ENCODE measurements at places on chromosomes 13 and 19.

GRCh38 chr13:102405499-102406100 is 3.8 kb upstream of the FGF14 start:
- DNase-seq = no peak

GRCh38 chr13:53142306-53142705 is 113.7 kb downstream of the OLFM4 start:
- no peak for DNase-seq

GRCh38 chr13:48403151-48403631 is 9.7 kb downstream of the LPAR6 start:
- DNase-seq = no peak

DNA sequence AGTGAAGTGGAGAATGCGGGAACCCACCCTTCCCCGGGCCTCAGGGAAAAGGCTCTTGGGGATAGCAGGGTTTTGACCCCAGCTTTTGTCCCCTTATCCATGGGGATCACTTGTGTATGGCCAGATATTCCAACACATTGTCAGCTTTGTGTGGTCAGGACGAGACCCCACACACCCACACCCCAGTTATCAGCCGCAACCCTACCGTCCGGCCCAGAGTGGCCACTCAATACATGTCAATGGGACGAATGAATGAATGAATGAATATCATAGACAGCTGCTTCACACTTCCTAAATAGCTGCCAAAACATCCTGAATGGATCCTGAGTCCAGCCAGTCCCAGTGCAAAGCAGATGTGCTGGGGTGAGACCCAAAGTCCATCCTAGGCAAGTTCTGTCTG is 64.6 kb downstream of the TSHZ3 start:
- no peak for DNase-seq

GRCh38 chr13:27419328-27419727 is 5.1 kb upstream of the GTF3A start:
- DNase-seq = no peak

- no peak for DNase-seq
Observed at GRCh38 chr19:36041831-36042230, 9.2 kb upstream of the CLIP3 start.

- DNase-seq = no peak
Observed at GRCh38 chr13:111855786-111856185, 211.2 kb upstream of the SOX1 start.

- no peak for DNase-seq
Observed at GRCh38 chr19:33275933-33276619, 26.3 kb downstream of the CEBPA start.

DNA sequence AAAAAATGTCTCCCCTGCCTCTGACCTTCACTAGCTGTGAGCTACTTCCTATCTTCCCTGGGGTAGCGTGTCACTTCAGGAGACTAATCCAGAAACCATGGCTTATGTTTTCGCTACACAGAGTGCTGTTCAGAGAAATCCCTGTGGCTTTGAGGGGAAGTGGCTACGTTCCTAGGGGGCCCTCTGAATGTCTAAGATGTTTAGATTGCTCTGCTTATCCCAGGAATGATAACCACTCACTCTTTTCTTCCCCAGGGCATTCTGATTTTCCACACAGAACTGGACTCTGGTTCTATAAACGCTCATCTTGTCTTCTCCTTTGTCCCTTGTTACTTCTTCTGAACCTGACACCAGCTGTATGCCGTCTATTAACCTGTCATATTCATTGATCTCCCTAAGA is 572.5 kb downstream of the OLFM4 start:
- DNase-seq = no peak

GRCh38 chr19:1066251-1066747 is 668 bp upstream of the ARHGAP45 start:
- no peak for DNase-seq

- no peak for DNase-seq
Observed at GRCh38 chr19:18021121-18021755, 13.3 kb downstream of the ARRDC2 start.

DNA sequence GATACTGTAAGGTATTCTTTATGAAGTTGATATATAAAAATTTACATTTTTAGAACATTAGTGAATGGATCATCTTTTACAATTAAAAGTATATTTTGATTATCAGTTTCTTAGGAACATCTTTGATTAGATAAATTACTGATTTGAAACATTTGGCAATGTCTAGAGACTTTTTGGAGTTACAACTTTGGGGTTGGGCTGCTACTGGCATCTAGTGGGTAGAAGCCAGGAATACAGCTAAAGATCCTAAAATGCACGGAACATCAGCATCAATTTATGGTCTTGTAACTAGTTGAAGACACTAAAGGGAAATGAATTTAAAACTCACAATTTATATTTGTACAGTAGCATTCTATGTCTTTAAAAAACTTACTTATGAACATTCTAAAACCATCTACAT is 19.9 kb downstream of the POMP start:
- no peak for DNase-seq

GRCh38 chr13:21134475-21134874 is 41.9 kb downstream of the SKA3 start:
- no peak for DNase-seq

- DNase-seq = no peak
Observed at GRCh38 chr13:51524312-51524711, 60.0 kb upstream of the WDFY2 start.

GRCh38 chr13:66461021-66461420 is 769.1 kb downstream of the PCDH9 start:
- no peak for DNase-seq

GRCh38 chr13:112567161-112567862 is 20.6 kb downstream of the TUBGCP3 start:
- no peak for DNase-seq

GRCh38 chr13:25771202-25771601 is 280.6 kb downstream of the SHISA2 start:
- no peak for DNase-seq

DNA sequence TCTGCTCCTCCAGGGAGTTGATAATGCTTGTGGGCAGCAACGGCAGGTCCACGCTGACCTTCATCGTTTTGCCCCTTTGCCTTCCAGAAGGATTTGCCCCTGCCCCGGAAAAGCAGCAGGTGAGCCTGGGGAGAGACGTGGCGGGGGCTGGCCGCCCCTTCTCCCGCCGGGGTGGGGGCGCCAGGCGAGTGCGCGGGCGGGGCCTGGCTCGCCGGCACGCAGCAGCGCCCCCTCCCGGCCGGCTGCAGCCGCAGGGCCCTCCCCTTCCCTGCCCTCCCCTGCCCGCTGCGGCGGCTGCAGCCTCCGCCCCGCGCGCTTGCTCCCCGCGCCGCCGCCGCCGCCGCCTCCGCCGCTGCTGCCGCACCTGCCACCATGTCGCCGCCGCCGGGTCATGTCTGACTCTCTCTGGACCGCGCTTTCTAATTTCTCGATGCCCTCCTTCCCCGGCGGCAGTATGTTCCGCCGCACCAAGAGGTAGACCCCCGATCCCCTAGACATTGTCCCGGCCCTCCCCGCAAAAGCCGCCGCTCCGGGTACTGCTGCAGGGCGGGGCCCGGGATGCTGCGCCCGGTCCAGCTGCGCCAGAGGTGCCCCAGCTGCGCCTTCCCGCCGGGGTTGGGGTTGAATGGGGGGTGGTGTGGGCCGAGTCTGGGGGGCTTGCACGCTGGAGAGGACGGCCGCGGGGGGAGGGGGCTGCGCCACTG is at the start of gene MAST1:
Gene MAST1, plus strand, starts transcription at position 334 of the 704 bp plus-strand sequence. Its CDS starts 58 bp downstream, at position 392.
- peak; percentile 84 for DNase-seq

DNA sequence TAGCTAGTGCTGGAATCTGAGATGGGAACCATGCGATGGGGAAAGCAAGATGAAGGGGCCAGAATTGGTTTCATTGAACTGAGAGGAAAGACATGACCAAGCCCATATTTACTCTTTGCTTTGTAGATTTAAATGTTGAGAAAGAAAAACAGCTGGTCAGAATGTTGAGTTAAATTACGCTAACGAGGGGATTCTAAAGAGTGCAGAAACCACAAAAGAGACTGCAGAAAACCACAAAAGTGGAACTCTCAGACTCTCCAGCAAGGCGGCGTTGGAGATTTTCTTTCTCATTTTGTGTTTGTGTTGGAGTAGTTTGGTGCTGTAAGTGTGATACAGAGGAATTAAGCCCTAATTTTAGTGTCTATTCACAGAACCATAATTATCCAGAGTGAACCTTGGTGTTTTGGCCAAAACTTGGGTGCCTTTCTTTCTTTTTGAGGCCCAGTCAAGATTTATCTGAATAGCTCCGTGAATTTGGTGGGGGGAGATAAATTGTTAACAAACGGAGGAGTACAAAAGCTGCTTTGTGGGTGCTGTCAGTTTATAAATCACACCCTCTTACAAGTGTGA is 26.3 kb downstream of the SAE1 start:
- no peak for DNase-seq

GRCh38 chr13:28499609-28500008 is 4.7 kb upstream of the FLT1 start:
- DNase-seq = no peak

GRCh38 chr13:46265292-46265691 is 53.6 kb downstream of the LRRC63 start:
- DNase-seq = no peak

DNA sequence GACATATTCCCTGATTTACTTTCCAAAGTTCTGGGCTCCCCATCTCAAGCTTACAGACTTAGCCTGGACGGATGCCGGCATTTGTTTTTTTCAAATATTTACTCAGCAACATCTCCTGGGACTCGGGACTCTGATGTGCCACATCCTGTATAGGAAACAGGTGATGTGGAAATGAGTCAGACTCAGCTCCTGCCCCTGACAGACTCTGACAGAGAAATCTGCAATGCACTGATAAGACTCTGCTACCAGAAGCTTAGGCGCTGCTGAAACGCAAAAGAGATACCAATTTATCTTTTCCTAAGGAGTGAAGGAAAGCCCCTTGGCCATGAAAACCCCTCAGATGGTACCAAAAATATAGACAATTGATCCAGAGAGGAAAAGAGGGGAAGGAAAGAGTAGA is 16.2 kb downstream of the LAIR2 start:
- DNase-seq = no peak

DNA sequence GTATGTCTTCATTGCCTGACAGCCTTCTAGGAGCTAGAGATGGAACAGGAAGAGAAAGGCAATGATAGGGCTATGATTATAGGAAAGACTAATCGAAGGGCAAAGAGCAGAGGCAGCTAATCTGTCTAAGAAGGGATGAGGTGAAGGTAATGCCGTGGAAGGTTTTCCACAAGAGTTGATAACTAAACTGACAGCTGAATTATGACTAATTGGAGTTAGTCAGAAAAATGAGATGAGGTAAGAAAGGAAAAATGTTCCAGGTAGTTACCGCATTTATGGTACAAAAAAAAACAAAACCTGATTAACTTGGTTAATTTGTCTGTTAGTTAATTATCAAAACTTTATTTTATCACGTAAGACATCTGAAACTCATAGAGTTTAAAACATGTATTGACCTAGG is 260.3 kb downstream of the SLITRK6 start:
- DNase-seq = no peak

DNA sequence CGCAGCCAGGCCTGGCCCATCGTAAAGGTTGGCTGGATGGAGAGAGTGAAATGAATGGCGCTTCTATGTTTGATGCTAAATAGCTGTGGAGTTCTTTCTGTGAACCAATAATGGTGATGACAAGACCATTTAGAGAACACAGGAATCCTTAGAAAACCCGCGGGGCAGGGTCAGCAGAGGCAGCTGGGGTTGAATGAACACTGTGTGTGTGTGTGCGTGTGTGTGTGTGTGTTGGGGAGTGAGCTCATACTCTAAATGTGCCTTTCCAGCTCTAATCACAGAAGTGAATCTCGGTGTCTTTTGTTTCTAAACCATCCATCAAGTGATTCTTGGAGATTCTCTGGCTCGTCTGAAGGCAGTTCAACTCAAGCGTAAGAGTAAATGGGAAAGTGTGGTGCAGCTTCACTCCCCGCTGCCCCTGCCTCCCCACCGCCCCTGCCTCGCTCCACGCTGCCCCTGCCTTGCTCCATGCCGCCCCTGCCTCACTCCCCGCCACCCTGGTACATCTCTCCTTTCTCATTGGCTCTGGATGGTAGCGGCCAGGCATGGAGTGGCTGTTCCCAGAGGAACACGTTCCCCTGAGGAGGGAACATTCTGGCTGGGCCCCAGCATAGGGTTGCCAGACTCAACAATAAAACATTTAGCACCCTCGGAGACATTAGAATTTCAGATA is 21.2 kb downstream of the TMPRSS9 start:
- DNase-seq = peak; percentile 36

DNA sequence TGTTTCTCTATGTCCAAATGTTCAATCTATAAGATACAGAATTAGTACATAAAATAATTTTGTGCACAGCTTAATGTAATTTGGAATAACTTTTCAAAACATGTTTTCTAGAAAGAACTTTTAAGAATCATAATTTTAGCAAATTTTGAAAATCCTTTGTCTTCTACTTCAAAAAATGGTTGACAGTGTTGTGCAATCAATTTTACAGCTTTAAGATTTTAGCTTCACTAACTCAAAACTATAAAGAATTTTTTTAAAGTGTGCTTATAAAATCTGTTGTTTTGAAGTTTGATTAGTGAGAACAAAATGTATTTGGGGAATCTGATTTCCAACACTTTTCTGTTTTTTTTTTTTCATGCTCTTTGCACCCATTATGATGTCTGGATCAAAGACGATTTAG is 12.7 kb upstream of the SPACA6 start:
- DNase-seq = no peak

- no peak for DNase-seq
Observed at GRCh38 chr13:99157046-99157445, 43.6 kb upstream of the UBAC2 start.

- no peak for DNase-seq
Observed at GRCh38 chr19:32186542-32187330, 158.7 kb upstream of the ZNF507 start.

- DNase-seq = no peak
Observed at GRCh38 chr19:42380155-42380554, 9.9 kb downstream of the CNFN start.

DNA sequence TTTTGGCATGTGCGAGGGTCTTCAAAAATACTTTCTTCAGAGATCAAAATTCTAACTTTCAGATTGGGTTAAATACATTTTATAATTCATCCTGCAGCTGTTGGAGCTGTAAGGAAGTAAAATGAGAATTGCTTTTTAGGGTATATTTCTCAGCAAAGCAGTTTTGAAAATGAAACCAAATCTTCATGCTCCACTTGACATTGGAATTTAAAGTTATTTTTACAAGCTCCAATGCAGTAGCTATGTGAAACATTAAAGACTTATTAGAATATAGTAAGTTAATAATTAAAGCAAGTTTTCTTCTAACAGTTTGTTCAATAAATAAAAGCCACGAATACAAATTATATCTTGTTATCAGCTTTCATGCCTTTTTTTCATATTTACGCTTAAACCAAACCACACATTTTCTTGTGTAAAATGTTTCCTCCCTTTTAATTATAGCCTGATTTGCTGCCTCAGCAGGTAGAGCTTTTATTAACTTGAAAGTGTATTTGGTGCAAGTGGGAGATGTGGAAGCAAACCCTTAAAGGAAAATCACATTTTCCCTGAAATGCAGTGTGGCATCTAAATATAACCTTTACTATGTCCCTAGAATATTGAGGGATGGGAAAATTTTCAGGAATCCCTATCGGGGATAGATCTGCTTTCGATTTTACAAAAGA is 12.4 kb upstream of the MICU2 start:
- DNase-seq = no peak

- no peak for DNase-seq
Observed at GRCh38 chr13:27601208-27601607, 19.1 kb downstream of the LNX2 start.

GRCh38 chr13:29446016-29446415 is 149.5 kb downstream of the SLC7A1 start:
- DNase-seq = no peak

All from glutamatergic neuron (in vitro differentiated cells).